ENCODE measurements at places on chromosomes 3 and 15.

- no peak for DNase-seq
Observed at GRCh38 chr3:71580636-71581456, 2.7 kb downstream of the FOXP1 start.

- DNase-seq: no peak
Observed at GRCh38 chr15:45326280-45326679, 52.1 kb downstream of the GATM start.

DNA sequence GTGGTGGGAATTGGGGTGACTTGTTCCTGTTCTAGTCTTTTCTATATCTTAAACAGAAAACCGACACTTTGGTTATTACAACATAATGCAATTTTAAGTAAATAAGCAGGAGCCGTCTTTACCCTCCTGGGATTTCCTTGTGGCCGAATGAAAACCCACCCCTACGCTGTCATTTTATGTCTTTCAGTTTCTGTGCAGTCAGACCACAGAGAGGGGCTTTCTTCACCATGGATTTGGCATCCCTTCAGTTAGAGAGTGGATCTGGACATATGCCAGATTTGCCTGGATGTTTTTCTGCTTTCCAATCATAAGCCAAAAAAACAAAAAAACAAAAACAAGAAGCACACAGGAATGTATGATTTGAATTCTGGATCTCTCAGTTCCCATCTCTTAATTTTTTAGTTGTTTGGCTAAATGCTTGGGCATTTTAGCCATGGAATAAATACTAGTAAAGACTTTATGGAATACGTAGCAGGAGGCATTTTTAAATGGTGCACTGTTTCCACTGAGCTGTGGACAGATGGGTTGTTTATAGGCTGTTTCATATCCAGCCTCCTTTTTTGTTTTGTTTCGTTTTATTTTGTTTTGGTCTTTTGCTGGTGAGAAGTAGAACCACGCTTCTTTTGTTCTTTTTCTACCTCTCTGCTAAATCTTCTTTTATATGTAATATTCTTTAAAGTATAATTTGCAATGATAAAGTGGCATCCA lies 272.9 kb downstream of the FEZF2 start:
- no peak for DNase-seq

DNA sequence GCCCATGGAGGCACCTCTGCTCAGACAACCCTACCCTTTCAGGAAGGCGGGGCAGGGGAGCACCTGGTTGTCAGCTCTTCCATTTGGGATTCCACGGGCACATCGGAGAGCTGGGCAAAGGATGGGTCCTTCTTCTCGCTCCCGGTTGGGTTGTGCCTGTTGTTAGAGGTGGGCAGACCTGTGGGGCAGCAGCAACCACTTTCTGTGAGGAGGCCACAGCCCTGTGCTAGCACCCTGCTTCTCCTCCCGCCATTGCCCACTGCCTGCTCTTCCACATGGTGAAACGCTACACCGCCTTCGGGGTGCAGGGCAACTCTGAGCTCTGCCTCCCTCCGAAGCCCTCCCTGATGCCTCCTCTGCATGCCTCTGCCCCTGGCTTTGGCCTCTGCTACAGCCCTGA lies 7.0 kb upstream of the HHATL start:
- DNase-seq: no peak

GRCh38 chr3:112647122-112647521 lies 6.2 kb upstream of the CCDC80 start:
- DNase-seq: no peak
